ENCODE measurements at places on chromosomes 5 and 9.

GRCh38 chr5:18111906-18112465 lies 477.7 kb downstream of the TAF11L14 start:
- DNase-seq, result no peak

DNA sequence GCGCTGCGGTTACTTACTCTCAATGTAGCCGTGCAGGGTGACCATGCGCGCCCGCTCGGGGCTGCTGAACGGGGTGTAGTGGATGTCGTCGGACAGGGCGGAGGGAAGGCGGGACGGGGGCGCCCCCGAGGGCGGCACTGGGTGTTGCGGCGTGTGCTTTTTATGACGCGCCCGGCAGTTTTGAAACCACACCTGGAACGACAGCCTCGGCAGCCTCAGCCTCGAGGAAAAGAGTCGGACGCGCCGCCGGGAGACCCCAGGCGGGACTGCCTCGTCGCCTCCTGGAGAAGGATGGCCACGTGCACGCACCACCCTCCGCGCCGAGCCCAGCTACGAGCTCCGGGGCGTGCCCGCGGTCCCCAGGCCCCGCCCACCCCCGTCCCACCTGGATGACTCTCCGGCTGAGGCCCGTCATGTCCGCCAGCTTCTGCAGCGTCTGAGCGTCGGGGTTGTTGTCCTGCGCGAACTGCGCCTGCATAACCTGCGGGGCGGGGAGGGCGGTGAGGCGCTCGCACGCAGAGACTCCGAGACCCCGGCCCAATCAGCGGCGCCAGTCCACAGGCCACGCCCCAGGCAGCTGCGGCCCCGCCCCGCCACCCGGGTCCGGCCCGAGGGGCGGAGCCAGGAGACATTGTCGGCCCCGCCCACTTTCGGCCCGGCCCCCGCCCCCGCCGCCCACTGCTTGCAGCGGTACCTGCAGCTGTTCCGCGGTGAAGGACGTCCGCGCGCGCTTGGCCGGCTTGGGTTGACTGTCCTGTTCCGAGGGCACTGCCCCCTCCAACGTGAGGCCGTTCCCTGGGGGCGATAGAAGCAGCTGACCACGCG lies 15.0 kb downstream of the LHX6 start:
- DNase-seq, result peak; percentile 28

GRCh38 chr5:153714798-153715197 lies 224.3 kb downstream of the GRIA1 start:
- no peak for DNase-seq

GRCh38 chr5:173474881-173475287 lies 141.6 kb downstream of the BOD1 start:
- no peak for DNase-seq

GRCh38 chr9:3862561-3862960 lies 336.8 kb upstream of the RFX3 start:
- no peak for DNase-seq

DNA sequence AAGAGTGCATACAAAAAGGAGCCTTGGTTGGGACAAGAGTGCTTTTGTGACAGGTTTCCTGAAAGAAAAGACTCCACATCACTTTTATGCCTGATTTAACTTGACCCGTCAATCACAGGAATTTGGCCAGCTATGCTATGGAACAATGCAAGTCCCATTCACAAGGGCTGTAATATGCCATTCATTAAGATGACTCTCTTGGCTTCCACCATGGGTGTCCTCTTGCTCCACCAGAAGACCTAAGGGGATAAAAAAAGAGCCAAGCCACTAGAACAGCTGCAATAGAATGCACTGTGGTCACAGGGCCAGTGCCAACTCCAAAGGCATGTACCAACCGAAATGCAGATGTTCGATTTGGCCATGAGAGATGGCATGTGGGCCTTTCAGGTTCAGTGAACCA lies 480.1 kb upstream of the MPDZ start:
- DNase-seq, result no peak
